ENCODE measurements at places on chromosomes 3 and 15. TPM values are rescaled to one million over a fixed set of nuclear protein-coding genes. Genes with fewer than 3 reads are reported as not detected.

DNA sequence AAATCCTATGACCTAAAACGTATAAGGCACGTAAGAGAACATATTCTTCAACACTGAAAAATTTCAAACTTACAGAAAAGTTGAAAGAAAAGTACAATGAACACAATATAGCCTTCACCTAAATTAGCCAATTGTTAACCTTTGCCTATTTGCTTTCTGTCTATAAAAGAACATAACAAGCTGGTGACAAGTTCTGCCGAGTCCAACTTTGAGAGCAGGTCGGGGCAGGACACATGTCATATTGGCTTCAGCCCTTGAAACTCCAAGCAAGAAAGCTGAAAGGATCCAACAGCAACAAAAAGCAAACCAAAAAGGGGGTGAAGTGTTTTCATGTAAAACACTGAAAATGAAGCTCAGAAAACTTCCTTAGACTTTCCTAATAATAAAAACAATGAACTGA lies 59.1 kb downstream of the TBC1D2B start:
- no peak for DNase-seq

Gene PLA2G4E
- 0.08 TPM for total RNA-seq

GRCh38 chr15:71128939-71129562 lies 13.8 kb downstream of the THSD4 start:
- no peak for DNase-seq

DNA sequence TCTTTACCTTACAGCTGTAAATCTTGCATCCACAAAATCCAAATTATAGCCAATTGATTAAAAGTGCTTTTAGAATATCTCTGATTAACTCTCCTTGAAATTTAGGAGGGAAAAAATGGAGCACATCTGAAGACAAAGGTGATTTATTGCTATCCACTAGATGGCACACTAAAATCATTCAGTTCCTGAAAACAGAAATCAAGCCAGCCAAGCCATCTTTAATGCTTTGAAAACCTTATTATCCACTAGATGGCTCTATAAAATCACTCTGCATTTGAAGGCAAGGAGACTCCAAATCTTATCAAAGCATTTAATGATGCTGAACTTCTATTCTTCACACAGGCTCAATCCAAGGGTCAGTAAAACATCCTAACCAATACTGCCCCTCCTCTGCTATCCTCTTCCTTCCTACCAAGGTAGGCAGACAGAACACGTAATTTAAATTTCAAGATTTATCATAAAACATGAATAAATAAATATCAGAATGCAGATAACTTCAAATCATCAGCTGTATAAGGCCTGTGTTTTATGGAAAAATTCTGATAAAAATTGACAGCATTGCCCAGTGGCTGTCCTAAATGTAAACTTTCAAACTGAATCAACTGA lies 48.4 kb downstream of the GOLIM4 start:
- no peak for DNase-seq

DNA sequence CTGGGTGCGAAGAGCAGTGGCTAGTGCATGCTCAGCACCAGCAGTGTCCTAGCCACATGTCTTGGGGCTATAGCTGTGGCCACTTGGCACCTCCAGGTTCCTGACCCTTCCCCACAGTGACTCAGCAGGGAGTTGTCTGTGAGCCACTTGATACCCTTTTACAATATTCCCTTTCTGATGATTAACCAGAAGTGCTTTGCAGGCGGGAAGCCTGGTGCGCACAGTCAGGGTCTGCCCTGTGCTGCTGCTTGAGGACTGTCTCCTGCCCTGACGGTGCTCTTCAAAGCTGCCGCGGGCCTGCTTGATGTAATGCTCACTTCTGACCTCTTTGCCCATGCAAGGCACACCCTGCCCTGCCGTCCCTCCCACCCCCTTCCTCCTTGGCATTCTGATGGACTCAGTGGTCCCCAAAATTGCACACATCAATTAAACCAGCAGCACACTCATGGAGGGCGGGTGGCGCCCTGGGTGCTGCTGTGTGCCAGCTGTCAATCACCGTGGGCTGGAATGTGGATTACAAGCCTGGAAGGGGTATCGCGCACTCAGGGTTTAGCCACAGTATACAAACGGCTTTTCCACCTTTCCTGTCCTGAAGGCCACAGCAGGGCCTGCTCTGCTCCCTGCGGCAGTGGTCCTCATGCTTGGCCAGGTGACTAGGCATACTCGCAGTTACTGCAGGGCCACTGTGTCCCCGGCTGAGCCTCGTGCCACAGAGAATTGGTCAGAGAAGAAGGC lies 40.9 kb upstream of the PCSK6 start:
- DNase-seq: no peak

Gene AHSG
- not detected for total RNA-seq

DNA sequence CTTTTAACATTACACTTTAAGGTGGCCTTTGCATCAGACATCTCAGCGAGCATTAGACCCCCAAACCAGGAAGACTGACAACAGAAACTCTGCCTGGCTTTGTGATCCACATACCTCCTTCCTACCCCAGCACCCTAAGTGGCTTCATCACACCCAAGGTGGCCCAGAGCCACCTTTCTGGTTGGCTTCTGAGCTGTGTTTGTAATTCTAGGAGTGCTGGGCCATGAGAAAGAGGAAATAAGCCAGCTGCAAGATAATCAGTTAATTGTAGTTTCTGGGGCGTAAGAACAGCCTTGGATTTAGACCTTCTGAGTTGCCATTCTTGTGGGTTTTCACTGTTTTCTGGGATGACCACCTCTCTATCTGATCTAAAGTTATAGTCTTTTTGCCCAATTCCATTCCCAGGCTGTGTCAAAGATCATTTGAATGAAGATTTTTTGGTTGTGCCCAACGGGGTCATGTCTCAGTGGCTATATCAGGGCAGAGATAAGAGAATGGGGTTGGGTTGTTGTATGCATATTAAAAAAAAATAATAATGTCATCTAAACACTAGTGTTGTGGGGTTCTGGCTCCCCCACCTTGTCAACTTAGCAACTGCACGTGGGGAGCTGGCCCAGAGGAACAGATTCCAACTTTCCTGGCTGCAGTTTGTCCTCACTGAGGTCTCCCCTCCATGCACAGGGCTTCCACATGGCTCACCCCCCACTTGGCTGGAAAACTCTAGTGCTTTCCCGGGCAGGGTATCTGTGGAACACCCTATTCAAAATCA lies 234.8 kb upstream of the WNT5A start:
- no peak for DNase-seq

DNA sequence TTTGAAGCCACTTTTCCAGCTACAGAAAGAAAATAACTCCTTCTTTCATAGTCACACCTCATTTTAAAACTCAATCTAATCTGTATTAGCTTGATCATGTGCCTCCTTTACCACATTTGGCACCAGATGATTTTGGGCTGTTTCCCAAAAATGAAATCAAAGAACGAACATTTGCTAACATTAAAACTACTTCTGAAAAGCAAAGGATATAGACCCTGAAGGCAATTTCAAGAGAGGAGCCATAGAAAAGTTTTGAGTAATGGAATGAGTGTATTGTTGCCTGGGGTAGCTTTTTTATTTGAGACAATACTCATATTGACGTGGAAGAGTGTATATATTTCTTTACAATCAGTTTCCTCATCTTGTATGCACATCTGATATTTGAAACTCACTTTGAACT lies 152.8 kb upstream of the TBL1XR1 start:
- DNase-seq: no peak

DNA sequence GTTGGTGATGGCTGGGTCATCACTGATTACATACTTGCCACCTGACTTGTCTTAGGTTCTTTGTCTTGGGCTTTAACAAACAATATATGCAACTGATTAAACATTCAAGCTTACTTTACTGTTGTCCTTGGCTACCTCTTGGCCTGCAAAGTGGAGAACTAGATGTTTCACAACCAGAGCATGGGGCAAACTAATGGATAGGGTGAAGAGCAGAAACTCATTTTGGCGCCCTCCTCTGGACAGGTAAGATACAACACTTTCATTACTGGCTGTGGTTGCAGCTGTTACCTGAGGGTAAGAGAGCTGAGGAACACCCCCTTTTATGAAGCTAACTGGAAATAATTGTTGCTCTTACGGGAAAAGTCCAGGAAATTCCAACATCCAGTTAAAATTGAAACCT lies 262.1 kb downstream of the NAALADL2 start:
- no peak for DNase-seq

Gene GOLGA6L6
- not detected for total RNA-seq

- no peak for DNase-seq
Observed at GRCh38 chr15:30990036-30990435, 1.4 kb downstream of the MTMR10 start.

DNA sequence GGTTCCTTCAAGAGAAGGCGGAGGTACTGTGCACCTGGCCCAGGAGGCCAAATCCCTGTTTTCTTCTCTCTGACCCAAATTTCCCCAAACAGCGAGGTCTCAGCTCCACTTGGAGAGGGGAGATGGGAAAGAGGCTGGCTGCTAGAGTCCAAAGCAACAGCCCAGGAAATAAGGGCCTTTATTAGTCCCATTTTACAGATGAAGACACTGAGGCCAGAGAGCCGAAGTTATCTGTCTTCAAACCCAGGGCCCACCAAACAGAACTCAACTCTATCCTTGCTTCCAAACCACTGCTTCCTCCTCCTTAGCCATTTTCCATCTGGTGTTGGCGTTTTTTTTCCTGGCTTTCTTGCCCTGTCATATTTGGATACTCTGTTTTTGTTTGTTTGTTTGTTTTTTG lies 22.0 kb upstream of the FLNB start:
- no peak for DNase-seq

- no peak for DNase-seq
Observed at GRCh38 chr3:2468816-2469215, 370.1 kb downstream of the CNTN4 start.

DNA sequence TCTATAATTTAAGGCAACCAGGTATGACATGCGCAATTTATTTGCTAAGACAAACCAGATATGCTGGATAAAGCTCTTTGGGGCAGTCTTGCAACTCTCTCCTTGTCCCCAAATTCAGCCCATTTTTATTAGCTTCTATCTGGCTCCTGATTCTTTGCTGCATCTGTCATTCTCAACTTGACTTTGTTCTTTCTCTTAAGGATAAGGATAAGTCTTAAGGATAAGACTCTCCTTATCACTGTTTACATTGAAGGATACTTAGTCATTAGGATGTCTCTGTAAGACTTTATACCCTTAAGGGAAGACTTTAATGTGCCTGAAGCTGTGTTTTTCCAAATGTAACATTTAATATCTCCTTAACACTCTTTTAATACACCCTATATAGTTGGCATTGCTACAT lies 49.2 kb downstream of the ALCAM start:
- DNase-seq: no peak

Gene KY
- 3.9 TPM for total RNA-seq

- no peak for DNase-seq
Observed at GRCh38 chr15:80816936-80817335, 37.8 kb downstream of the CEMIP start.

Gene COMMD4
- 35.5 TPM for total RNA-seq

- no peak for DNase-seq
Observed at GRCh38 chr15:83285979-83286553, 1.6 kb upstream of the BNC1 start.

Gene SLC51A
- 0.51 TPM for total RNA-seq

Gene ACSBG1
- total RNA-seq: not detected

DNA sequence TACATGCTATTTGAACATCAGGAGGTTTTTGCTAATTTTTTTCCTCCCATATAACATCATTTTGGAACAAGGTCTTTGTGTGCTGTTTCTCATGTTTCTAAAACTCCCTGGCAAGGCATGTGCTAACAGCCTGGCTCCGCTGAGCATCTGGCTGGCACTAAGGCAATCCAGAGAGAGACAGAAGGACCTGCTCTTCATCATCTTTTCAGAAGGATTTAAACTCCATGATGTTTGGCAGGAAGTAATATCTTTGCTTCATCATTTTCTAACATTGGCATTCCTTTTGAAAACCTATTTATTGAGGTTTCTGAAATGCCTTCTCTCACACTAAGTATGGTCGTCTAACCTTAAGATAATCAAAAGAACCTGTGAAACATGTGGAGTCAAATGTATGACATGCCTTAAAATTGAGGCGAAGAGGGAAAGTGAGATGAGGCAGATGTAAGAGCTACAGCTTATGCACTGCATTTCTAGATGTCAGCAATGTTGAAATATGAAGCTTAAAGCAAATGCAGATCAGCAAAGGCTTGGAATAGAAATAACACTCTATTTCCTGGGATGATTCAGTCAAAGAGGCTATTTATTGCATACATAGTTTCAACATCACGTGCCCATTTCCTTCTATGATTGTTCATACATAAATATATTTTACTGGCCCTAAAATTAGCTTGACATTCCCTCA lies 592.0 kb downstream of the ZNF385D start:
- no peak for DNase-seq

DNA sequence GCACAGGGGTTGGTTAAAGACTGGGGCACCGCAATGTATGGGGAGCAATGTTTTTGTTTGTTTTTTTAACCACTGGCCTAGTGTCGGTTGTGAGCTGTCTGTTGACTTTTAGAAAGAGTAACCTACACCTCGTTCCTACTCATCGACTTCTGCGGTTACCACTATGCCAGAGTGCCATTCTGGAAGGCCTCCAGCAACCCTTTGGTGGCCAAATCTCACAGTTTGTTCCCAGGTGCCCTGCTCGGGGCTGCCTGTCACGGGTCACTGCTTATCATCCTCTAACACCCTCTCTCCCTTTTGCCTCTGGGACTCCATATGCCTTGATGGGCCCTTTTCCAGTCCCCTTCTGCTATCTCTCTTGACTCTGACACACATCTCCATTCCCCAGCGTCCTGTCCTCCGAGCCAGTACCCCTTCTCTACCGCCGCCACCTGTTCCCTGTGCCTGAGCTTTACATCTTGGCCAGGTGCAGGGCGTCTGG lies 290.4 kb upstream of the C2CD4B start:
- no peak for DNase-seq

DNA sequence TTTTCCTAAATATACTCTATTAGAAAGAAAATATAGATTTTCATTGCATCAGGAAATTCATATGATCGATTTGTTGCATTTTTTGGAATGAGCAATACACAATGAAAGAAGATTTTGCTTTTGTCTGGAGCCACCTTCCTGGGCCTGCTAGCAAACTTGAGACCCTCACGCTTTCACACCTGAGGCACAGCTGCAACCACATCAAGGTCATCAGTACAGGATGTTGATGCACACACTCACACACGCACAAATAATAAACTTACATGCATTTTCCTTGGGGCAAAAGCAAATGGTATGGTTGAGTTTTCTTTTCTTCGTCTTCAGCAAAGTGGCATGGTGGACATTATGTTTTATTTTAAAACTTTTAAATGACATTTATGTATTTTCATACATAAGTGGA lies 64.8 kb upstream of the SATB1 start:
- no peak for DNase-seq

Gene GTF2E1
- 13.2 TPM for total RNA-seq

DNA sequence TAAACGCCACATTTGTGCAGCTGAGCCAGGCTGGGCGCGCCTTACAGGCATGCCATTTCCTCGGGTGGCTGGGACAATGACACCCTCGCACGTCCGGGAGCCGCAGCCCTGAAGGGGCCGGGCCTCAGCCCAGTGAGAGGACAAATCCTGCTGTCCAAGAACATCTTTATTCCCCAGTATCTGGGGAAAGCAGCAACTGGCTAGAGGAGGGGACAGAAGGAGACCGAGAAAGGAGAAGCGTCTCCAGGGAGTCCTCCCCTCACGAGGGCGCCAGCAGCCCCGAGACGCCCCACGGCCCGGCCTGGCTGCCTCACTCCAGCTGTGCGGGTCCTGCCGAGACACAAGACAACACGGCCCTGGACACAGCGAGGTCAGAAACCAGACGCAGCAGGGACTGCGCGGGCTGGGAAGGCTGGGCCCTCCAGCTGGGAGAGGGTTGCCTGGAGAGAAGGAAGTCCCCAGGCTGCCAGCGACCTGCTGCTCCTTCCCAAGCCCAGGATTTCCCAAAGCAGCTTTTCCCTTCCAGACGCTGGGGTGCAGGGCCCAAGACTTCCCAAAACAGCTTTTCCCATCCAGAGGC lies 130.2 kb downstream of the CHSY1 start:
- DNase-seq: peak; percentile 93

Gene DNASE1L3
- total RNA-seq: 0.67 TPM

Gene TUSC7
- not detected for total RNA-seq

Gene BCL2A1
- total RNA-seq: 1.1 TPM
